ENCODE measurements at places on chromosomes 13 and 19.

DNA sequence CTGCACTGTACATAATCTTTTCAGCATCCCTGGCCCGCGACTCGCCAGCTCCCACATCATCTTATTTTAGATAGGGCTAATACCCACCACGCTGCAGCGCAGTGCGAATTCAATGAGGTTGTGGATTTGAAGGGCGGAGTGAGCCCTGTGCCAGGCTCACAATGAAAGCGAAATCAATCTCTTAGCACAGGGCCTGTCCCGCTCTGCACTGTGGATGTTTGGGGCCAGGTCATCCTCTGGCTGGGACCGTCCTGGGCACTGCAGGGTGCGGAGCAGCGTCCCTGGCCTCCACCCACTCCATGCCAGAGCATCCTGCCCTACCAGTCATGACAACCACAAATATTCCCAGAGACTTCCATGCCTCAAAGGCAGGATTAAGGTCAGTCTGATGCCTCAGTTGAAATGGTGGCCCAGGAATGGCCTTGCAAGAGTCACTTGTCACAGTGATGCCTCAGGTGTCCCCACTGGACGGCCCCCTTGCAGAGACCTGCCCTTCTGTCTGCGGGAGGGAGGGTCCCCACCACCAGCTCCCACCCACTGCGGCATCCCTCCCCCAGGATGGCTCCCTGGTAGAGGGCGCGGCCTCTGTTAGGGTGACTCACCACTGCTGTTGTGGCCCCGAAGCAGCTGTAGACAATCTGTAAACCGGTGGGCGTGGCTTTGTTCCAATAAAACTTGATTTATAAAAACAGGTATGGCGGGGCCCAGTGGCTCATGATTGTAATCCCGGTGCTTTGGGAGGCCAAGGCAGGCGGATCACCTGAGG, 5.6 kb downstream of the UHRF1 start:
- DNase-seq: no peak

- no peak for DNase-seq
Measured at GRCh38 chr19:38194061-38194701, 29.8 kb downstream of the DPF1 start.

DNA sequence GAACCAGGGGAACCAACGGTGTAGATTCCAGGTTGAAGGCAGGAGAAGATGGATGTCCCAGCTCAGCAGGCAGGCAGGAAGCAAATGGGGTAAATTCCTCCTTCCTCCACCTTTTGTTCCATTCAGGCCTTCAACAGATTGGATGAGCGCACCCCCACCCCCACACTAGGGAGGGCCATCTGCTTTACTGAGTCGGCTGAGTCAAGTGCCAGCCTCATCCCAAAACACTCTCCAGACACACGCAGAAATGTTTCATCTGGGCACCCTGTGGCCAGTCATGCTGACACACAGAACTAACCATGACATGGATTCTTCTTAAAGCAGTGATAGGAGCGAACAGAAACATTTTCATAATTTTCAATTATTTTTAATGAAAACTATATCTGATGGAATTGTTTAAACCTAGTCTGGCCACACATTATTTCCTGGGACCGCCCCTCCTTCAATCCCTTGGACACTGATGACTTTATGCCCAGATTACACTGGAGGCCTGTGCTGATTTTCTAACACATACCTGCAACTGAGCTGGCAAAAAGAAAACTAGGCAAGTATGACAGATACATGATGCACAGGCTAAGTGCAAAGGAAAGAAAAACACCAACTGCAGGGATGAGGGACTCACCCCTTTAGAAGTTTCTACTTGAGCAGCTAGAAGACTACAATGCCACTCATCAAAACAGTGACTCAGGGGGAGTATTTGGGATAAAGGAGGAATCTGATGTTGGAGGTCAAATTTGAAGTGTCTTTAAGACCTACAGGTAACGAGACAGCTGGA, 154.2 kb downstream of the TNFRSF19 start:
- DNase-seq: no peak

- DNase-seq: no peak
Measured at GRCh38 chr19:40519352-40520322, 52.8 kb downstream of the SPTBN4 start.

DNA sequence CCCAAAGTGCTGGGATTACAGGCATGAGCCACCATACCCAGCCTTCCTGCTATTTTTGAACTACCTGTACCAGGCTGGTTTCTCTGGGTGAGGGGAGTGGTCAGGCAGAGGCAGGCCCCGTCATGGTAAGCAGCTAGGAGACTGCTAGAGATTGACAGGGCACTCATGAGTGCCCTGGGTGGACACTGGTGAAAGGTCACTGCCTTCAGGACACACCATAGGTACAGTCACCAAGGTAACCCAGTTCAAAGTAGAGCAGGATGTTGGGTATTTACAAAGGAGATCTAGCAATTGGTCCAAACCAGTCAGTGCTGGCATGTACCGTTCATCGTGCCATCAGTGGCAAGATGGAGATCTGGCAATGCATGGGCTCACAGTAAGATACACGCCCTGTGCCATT, 25.5 kb downstream of the DPRX start:
- DNase-seq: no peak

- no peak for DNase-seq
Measured at GRCh38 chr13:31350560-31350959, 150.8 kb downstream of the B3GLCT start.

DNA sequence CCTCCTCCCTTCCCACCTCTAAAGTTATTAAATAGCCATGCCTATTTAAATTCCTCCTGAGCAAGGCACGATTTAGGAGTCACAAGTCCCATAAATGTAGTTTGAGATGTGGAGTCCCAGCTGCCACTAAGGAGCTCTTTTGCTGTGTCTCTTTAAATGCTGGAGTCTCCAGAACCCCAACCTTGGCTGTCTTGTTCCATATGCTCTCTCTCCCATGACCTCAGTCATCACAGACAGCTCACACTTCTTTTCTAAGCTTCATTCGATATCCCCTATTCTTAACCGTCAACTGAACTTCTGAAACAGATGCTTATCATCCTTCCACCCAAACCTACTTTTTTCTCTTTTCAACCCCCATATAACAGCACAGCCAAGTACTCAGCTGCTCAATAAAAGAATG, 197.1 kb downstream of the VWA8 start:
- DNase-seq: no peak

DNA sequence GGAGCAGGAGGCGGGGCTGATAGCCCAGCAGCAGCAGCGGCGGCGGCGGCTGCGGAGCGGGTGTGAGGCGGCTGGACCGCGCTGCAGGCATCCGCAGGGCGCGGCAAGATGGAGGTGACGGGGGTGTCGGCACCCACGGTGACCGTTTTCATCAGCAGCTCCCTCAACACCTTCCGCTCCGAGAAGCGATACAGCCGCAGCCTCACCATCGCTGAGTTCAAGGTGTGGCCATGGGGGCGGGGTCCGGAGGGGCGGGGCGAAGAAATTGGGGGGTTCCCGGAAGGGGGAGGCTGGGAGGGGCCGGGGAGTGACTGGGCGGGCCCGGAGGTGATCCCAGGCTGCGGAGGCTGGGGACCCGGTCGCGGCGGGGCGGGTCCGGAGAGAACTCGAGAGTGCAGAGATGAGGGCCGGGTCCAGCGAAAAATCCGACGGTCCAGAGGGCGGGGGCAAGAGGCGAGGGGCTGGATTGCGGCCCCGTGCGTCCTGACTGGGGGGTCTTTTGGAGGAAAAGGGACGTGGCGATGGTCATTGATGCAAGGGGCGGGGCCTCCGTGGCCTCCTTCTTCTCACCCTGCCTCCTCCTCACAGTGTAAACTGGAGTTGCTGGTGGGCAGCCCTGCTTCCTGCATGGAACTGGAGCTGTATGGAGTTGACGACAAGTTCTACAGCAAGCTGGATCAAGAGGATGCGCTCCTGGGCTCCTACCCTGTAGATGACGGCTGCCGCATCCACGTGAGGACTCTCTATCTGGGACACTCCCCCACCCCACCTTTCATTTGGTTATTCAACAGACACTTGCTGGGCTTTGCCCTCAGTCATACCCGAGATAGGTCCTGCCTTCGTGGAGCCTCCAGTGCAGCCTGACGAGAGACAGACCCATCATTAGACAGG, at the start of gene TBCB:
Gene TBCB (plus strand): TSS at position 16 of the 891 bp plus-strand sequence. CDS start 93 bp downstream, at position 109.
- peak; percentile 81 for DNase-seq

DNA sequence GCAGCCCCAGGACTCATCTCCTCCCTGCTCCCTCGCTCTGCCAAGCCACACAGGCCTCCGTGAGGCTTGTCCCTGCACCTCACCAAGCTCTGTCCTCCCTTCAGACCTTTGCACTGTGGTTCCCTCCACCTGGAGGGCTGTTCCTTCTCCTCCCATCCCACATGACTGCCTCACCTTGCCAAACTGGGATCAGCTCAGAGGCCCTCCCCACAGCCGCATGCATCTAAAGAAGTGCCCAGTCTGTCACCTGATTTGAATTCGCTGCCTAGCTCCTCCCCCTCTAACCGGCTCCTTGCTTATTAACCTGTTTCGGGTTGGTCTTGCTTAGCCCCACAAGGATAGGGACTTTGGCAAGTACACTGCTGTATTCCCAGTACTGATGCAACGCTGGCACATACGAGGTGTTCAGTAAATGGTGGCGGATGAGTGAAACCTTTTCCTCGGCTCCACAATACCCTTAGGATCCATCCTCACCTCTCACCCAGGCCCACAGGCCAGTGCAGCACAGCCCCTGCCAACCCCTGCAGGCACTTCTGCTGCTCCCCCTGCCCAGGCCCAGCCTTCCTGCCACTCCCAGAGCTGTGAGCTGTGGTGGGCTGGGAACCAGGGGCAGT, 4.4 kb downstream of the AKT2 start:
- DNase-seq: peak; percentile 75

DNA sequence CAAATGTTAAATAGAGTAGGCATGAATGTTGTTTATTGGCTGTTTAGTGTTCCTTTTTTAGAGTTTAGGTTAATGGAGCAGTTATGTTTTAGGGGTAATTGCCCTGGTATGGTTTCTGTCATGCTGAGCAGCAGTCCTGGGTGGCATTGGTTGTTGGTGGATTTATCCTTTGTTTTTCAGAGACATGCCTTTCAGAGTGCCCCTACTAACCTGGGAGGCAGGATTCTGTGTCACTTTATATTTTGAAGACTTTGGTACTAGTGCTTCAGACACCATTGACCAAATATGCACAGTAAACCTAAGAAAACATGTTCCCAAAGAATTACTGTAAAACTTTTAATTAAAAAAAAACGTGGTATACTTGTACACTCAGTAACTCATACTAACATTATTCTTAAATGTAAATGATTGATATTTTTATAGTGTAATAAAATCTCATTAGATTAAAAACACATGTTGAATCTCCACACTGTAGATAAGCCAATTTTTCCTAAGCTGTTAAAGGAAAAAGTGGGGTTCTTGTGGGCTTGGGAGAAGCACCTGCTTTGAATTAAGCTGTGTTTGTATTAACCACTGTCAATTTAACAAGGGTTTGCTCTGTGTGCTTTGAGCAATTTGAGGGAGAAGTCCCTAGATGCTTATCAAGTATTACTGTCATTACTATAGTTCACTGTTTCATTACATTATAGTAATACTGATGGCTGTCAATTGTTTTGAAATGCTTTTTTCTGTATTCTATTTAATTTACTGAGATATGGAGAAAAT, 133.2 kb downstream of the LMO7 start:
- no peak for DNase-seq

- no peak for DNase-seq
Measured at GRCh38 chr13:30759748-30760147, 24.4 kb downstream of the ALOX5AP start.

GRCh38 chr13:60074397-60074796, 89.3 kb downstream of the DIAPH3 start:
- peak; percentile 43 for DNase-seq

- DNase-seq: no peak
Measured at GRCh38 chr13:25149711-25150110, 22.4 kb downstream of the AMER2 start.

All from Karpas-422 (cell line).